Osteoblast (primary cell): ENCODE measurements at places on chromosomes 5 and 9. TPM values are rescaled to one million over a fixed set of nuclear protein-coding genes. Genes with fewer than 3 reads are reported as not detected.

The DIPK1B gene
- total RNA-seq = not detected in 2 replicates

The DDX4 gene
- total RNA-seq = under 0.01 TPM in 1 of 2 replicates, not detected in the other

- peaks cover 2% of the 10 kb centered on the region for H3K27me3 ChIP-seq
- no peaks in the 10 kb centered on the region for H3K36me3 ChIP-seq
- H3K27ac ChIP-seq = no peak overlapping the region
- H3K4me3 ChIP-seq = no peak overlapping the region
Measured at GRCh38 chr9:68672215-68672614, 32.8 kb upstream of the PIP5K1B start.

DNA sequence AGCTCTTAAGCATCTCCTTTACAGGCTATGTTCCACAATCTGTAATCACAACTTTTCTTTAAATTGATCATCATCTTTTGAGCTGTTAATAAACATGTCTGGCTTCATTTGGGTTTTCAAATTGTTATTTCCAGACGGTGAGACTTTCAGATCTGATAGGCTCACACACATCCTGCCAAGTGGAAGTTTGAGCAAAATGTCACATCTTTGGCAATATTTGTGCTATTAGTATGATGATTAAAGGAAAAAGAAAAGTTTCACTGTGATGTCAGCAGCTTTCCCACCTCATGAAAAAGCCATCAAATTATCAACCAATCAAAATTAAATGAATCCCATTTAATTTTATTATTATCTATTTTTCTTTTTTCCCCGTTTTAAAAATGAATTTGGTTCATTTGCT is 29.8 kb downstream of the SLC1A1 start:
- H3K27ac ChIP-seq = no peak overlapping the region
- no peaks in the 10 kb centered on the region for H3K27me3 ChIP-seq
- H3K4me3 ChIP-seq = no peak overlapping the region
- peaks cover 4% of the 10 kb centered on the region for H3K4me1 ChIP-seq

DNA sequence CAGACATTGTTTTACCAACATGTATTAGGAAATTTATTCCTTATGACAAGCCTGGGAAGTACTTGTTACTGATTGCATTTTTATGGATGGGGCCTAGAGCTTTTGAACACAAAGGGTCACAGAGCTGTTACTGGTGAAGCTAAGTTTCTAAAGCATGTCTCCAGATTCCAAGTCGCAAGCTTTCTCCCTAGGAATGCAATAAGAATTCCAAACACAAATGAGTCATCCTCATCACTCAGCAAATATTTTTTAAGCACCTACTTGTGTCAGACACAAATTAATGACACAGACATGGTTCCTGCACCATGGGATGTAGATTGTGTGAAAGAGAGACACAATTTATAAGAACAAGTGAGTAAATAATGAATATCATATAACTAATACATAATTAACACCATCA is 11.0 kb upstream of the SH3RF2 start:
- peak overlapping the region; percentile 74 for H3K27ac ChIP-seq
- peaks cover 22% of the 10 kb centered on the region for H3K4me1 ChIP-seq
- no peak for DNase-seq
- no peaks in the 10 kb centered on the region for H3K27me3 ChIP-seq
- no peak overlapping the region for H3K4me3 ChIP-seq

GRCh38 chr5:124660229-124661093 is 86.0 kb downstream of the ZNF608 start:
- H3K27ac ChIP-seq = peak overlapping the region; percentile 46
- H3K27me3 ChIP-seq = no peaks in the 10 kb centered on the region
- H3K36me3 ChIP-seq = no peaks in the 10 kb centered on the region
- peaks cover 31% of the 10 kb centered on the region for H3K4me1 ChIP-seq
- no peak for DNase-seq

DNA sequence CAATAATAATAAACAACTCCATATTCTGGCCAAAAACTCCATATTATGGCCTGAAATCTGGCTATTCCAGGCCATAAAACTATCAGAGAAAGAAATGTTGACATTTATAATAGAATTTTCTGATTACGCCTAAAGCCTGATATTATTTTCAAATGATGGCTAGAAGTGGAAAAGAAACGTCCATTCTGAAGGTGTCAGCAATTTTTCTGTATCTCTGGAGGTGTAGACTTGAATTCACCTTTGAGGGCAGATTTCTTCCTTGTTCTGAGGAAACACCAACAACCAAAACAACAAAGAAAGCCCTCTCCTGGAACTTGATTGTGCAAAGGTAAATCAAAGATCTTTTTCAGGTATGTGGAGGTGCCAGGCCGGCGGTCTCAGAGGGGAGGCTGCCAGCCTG is 390.7 kb downstream of the DMAC1 start:
- H3K27ac ChIP-seq = no peak overlapping the region
- H3K36me3 ChIP-seq = no peaks in the 10 kb centered on the region
- no peaks in the 10 kb centered on the region for H3K27me3 ChIP-seq
- no peak for DNase-seq
- H3K4me3 ChIP-seq = no peak overlapping the region
